GM04503 (cell line): ENCODE measurements at places on chromosomes 6 and 20.

DNA sequence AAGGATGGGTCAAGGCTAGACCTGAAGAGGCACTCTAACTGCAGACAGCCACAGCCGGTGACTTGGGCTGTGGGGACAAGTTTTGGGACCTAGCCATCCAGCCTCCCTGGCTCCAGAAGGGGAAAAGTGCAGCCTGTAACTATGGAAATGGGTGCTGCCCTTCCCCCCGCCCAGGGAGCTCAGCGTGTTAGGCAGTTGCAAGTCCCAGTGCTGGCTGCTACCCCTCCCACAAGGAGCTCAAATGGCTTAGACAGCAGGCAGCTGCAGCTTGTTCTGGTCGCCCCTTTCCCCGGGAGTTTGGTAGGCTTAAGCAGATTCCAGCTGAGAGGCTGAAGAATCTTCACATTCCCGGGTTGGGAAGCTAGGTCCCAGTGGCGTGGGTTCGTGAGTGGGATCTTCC, 162.6 kb downstream of the FAM83B start:
- DNase-seq, result no peak

DNA sequence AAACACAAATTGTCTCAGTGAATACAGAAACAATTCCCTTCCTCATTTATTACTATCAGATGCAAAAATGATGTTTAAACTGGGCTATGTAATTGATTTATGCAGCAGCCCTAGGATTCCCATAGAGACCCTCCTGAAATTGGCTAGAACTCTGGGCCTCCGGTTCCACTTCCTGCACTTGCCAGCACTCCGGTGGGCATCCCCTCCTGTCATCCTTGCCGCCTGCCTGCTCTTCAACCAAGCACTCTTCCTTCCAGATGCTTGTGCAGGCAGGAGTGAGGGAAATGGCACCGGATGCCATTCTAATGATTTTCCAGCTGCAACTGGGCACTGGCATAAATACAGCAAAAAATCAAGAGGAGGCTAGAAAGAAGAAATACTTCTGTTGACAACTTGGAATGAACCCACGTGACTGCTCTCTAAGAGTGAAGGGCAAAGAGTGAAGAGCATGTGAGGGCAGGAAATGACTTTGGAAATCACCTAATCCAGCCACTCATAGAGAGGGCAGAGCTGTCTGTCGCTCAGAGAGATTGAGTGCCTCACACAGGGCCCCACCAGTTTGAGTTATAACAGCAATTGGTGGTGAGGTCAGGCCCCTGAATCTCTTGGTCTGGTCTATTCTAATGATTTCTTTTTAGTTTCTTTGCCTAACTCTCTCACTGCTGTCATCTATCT, 3.7 kb upstream of the NEDD9 start:
- DNase-seq, result no peak

DNA sequence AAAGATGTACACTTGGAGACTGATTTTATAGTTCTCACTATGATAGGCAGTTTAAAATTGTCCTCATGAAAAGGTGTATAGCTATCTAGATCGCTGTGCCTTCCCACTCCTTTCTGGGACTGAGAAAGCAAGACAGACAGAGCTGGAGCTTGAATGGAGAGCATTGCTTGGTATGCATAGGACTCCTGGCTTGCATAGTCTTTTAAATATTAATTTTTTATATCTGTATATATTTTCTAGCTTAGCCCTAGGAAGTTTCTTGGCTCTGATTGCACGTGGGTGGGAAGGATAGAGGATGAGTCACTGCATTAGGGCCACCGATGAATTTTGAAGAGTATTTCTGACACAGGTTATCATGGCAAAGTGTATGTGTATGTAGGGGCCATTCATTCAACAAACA, 150.0 kb upstream of the SPACA1 start:
- no peak for DNase-seq

DNA sequence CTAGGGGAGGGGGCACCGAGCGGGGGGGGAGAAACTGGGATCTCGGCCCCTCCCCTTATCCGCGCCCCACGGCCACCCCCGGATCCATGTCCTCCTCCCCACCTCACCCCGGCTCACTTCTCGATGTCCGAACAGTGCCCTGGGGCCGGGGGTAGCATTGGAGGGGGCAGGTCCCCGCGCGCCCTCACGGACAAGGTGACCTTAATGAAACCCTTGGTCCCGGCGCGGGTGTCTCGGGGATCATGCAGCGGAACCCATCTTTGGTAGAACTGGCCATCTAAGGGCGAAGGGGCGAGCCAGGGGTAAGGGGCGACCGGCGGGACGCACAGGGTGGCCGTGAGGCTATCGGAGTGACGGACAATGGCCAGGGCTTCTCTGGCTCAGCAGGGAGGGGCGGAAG, 13.6 kb upstream of the SPAG4 start:
- no peak for DNase-seq

GRCh38 chr6:149867876-149868640, 3.9 kb upstream of the LRP11 start:
- DNase-seq, result no peak

DNA sequence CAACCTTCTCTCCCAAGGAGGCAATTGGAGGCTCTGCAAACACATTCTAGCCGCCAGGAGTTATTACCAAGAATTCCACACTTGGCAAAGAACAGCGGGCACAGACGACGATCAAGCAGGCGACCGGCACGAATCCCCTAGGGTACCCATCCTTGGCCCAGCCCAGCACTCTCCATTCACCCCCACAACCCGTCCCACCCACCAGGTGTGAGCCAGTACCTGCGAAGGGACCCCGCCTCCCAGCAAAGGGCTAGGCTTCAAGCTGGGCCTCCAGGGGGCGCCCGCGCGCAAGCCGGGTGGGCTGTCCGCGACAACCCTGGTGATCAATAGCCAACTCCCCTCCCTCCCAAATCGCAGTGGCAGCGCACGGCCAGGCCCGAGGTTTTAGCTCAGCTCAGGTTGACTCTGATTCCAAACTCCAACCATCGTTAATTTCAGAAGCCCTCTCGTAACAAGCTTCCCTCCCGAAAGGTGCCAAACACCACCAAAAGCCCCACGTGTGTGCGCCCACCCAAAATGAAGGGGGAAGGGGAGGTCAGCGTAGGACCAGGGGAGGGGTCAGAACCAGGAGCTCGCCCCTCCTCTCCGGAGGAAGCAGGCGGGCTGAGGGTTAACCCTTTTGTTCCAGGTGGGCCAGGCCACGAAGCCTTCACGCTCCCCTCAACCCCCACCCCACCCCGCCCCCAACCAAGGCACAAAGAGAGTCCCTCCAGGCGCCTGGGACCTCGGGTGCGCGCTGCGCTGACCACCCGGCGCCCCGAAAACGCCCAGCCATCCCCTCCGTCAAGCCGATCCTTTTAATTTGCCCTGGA, 2.1 kb downstream of the SALL4 start:
- DNase-seq, result no peak

GRCh38 chr6:26118999-26119398, 31.8 kb downstream of the HFE start:
- no peak for DNase-seq
